NCI-H1092 (cell line): ENCODE measurements at places on chromosomes 6 and 20.

DNA sequence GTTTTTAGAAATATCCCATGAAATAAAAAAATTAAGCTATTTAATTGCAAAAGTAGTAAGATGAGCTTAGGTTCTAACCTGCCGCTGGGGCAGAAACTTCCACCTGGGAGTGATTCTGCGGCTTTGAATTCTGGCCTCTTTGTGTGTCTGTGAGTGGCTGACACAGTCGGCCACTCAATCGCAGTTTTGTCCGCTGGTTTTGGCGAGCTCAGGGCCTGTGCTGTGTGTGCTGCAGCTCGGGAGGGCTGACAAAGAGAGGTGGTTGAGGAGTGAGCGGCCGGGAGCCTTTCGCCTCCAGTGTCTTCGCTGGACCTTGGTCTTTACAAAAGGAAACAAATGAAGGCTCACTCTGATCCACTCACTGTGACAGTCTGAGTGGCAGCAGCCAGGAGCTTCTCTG lies 128.4 kb downstream of the TIAM2 start:
- DNase-seq: no peak

DNA sequence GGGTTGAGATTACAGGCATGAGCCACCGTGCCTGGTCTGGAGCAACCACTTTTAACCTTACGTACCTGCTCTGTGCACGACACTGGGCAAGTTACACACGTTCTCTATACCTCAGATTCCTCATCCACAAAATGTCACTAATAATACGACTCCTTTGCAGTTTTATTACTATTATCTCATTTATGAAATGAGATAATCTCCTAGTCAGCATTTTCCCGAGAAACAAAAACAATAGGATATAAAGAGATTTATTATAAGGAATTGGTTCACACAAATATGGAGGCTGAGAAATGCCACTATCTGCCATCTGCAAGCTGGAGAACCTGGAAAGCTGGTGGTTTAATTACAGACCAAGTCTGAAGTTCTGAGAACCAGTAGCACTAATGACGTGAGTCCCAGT lies 12.0 kb upstream of the KIF13A start:
- DNase-seq: no peak

- DNase-seq: no peak
Measured at GRCh38 chr6:113623129-113623528, 234.0 kb upstream of the MARCKS start.

DNA sequence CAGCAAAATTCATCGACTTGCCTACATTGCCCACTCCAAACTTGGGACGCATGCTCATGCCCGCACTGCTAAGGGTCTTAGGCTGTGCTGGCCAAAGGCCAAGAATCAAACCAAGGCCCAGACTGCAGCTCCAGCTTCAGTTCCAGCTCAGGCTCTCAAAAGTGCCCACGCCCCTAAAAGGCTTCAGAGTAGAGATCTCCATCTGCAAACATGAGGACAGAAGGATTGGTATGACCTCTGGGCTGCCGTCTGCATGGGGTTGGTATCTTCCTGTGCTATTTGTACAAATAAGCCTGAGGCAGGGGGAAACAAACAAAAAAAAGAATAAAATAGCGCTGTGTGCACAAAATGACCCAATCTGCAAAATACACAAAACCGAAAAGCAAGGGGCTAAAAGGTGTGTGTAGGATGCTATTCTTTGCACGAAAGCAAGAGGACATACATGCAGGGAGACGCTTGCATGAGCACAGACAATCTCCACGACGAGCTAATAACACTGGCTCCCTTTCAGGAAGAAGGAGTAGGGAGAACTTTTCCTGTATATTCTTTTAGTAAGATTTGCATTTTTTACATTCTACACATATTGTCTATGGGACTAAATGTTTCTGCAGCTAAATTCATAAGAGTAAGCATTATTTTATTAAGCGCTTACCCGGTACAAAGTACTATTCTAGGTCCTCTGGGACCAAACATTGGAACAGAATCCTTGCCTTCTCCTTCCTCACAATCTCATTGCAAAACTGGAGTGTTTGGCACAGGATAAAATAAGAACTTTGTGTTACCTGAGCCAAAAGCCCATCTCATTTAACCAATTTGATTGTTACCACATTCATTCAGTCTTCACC lies 33.1 kb downstream of the ATP9A start:
- DNase-seq: no peak

GRCh38 chr6:154301839-154302752 lies 54.5 kb downstream of the IPCEF1 start:
- no peak for DNase-seq

- peak; percentile 69 for DNase-seq
Measured at GRCh38 chr6:154928325-154928922, 66.7 kb upstream of the TIAM2 start.

DNA sequence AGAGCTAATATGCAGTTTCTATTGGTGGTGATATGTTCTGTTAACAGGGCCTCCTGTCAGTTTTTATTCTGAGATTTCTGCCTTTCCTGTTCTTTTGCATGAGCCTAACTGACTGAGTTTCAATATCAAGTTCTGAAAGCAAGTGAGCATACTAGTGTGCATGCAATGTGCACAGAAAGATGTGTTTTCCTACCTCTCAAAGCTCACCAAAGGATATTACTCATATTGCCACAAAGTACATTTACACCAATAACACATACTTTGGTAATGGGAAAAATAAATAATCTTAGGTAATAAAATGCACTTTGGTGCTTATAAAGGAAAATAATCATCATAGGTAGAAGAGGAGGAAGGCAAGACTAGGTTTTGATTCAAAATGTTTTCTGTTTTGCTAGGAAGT lies 195.0 kb downstream of the KHDC1L start:
- DNase-seq: no peak

GRCh38 chr6:2244261-2245102 lies 923 bp downstream of the GMDS start:
- DNase-seq: no peak

DNA sequence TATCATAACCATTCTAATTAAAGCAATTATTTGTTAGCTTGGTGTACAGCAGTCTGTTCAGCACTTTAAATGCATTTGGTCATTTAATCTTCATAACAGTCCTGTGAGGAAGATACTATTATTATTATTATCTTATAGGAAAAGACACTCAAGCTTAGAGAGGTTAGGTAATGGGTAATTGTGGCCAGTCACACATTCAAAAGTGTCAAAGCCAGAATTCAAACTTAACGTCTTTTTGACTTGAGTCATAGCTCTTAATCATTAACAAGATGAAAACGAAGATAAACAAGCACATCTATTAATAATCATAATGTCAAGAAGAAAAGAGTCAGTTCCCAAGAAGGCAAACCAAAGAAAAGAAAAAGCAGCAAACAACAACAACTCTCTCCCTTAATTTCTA lies 251.0 kb downstream of the SYNE1 start:
- no peak for DNase-seq

DNA sequence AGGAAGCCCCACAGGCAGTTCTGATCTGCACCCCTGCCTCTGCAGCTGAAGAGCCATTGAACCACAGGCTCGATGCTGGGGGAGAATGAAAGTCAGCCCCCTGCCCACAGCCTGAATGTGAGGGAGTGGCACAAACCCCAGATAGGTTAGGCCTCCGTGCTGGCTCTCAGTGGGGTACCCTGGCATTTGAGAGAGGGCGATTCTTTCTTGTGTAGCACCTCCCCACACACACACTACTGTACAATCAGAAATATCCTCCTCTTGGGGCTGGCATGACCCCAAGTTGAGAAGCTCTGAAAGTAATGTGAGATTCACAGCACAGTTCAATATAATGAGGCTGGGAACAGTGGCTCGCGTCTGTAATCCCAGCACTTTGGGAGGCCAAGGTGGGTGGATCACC lies 17.9 kb downstream of the TTBK1 start:
- no peak for DNase-seq

DNA sequence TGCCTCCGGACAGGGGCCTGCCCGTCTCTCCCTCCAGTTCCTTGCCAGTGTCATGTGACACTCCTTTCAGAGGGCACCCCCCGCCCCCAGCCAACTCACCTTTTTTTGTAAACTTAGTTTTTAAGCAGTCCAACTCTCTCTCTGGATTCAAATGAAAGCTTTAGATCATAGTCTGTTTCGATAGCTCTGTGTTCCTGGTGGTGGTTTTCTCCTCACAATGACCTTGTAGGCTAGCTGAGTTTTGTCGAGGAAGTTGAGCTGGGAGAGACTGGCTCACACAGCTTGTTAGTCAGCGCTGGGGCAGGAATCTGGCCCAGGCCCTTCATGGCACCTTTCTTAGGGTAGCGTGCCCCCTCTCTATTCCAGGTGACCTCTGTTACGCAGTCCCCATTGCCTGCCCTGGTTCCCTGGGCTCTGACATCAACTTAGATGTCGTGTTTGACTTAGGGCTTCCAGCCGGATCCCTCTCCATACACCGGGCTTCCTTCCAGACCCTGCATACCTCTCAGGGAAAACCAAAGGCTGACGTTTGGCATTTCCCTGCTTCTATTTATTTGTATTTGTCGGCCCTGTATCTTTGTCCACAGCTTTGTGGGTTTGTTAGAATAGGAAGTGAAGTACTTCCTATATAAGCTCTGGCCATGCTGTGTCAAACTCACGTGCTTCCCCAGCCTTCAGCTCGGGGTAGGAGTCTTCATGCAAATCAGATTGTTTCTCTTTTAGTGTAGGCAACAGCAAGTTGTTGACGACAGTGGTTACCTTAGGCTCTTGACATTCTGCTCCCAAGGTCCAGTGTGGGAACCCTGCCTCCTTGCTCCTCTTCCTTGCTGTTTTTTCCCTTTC lies 12.7 kb downstream of the IGF2R start:
- no peak for DNase-seq

DNA sequence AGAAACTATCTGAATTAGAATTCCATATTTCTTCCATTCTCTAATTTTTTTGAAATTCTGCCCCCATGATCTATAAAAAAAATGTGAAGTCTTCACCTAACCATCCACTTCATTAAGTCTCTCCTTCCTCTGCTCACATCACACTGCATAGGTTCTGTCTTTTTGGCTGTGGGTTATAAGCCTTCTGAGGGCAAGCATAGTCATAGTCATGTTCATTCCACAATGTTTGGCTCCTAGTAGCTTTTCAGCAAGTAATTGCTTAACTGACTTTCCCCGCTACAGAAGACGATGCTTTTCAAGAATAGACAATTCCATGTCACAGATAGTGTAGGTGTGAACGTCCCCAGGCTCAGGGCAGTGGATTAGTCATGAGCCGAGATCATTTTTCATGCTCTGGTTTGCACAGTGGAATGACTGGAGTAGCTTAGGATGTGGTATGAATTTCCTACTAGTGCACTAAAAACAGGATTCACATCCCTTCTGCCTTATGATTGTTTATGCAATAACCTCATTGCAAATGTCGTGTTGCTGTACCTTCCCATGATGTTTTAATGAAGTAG lies 29.1 kb downstream of the WRNIP1 start:
- no peak for DNase-seq

DNA sequence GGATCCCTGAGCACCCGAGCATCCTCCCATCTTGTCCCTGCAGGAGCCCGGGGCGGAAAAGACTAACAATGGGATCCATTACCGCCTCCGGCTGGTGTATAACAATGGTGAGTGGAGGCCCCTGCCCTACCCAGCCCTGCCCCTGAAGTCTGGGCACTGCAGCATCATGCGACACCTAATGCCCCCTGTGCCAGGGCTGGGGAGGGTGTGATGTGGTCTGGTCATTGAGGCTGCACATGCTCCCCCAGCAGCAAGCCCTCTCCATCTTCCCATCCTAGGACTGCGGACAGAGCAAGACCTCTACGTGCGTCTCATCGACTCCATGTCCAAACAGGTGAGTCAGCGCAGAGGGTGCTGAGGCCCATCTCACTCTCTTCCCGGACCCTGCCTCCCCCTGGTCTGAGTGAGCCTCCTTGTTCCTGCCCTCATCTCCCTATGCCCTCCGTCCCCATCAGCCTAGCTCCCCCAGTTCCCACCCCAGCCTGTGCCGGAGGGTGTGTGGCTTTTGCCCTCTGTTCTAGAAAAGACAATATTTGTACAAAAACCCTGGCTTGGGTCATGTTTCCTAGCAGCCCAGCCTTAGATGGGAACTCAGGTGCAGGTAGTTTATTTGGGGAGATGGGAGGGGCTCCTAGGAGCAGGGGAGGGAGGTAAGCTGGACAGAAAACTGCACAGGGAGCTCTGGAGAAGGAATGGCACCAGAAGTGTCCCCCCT lies 13.5 kb downstream of the EBF4 start:
- DNase-seq: no peak

GRCh38 chr6:163617549-163617948 lies 203.0 kb downstream of the QKI start:
- no peak for DNase-seq

- no peak for DNase-seq
Measured at GRCh38 chr20:52438326-52438963, 246.9 kb upstream of the ZFP64 start.

- no peak for DNase-seq
Measured at GRCh38 chr20:14721926-14722452, 384.6 kb upstream of the FLRT3 start.

- DNase-seq: no peak
Measured at GRCh38 chr20:11001764-11002540, 328.2 kb upstream of the JAG1 start.

- DNase-seq: no peak
Measured at GRCh38 chr6:52995913-52996645, 995 bp upstream of the GSTA4 start.

- DNase-seq: no peak
Measured at GRCh38 chr6:37369321-37370201, 15.8 kb downstream of the RNF8 start.
